ENCODE measurements at places on chromosomes 3 and 15.

GRCh38 chr3:15500107-15500724 lies 21.3 kb downstream of the COLQ start:
- DNase-seq, result no peak

GRCh38 chr3:45020534-45020933 lies 5.6 kb upstream of the CLEC3B start:
- DNase-seq, result no peak

- DNase-seq, result no peak
Observed at GRCh38 chr15:72865486-72865885, 81.9 kb upstream of the ADPGK start.

DNA sequence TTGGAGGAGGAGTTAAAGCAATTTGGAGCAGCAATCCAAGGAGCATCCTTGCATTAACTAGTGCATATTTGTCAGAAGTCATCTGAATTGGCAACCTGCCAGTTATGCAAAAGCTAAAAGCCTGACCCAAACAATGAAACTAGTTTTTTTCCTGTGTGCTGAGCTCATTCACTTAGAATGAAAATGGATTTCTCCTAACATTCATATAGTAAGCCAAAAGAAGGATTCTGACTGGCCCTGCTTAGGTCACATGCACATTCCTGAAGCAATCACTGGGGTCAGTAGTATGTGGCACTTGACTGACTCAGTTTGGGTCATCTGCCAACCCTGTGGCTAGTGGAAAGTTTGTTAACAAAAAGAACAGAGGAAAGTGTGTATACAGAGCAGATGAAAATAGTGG lies 30.5 kb downstream of the OXSM start:
- no peak for DNase-seq

GRCh38 chr15:76198456-76199105 lies 112.7 kb downstream of the ETFA start:
- DNase-seq, result no peak

GRCh38 chr3:18827664-18828063 lies 320.6 kb upstream of the KCNH8 start:
- DNase-seq, result no peak

GRCh38 chr3:94156626-94157025 lies 93.8 kb downstream of the NSUN3 start:
- no peak for DNase-seq

GRCh38 chr15:50854601-50855490 lies 53.6 kb upstream of the AP4E1 start:
- no peak for DNase-seq

DNA sequence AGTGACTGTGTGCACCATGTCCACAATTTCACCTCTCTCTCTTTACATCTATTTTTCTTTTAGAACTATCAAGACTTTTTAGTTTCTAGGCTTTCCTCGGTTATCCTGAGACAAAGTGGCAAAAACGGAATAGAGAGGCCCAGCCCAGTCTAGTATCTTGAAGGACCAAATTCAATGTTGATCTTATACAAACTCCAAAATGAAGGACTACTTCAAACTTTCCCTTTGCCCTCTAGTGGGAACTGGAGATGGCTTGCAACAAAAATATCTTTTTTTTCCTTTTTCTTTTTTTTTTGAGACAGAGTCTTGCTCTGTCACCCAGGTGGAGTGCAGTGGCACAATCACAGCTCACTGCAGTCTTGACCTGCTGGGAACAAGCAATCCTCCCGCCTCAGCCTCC lies 338.5 kb upstream of the UMPS start:
- DNase-seq, result no peak

GRCh38 chr3:37816271-37816670 lies 45.4 kb upstream of the CTDSPL start:
- no peak for DNase-seq

GRCh38 chr3:23985747-23986544 lies 40.9 kb downstream of the NR1D2 start:
- no peak for DNase-seq

DNA sequence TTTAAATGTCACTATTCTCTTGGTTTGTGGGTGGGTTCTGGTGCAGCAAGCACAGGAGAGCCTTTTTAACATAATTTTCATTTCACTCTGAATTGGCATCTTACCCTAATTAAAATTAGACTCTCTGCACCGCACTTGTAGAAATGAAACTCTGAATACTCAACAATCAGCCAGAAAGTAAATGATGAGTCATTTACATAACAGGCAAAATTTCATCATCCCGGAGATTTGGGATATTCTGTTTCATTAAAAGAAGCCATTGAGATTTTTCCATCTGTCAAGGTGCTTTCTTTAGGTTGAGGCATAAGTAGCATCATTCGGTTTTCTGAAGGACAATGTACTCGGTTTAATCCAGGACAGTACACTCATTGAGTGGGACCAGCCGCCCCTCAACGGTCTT lies 111.0 kb downstream of the RFTN1 start:
- DNase-seq, result no peak

DNA sequence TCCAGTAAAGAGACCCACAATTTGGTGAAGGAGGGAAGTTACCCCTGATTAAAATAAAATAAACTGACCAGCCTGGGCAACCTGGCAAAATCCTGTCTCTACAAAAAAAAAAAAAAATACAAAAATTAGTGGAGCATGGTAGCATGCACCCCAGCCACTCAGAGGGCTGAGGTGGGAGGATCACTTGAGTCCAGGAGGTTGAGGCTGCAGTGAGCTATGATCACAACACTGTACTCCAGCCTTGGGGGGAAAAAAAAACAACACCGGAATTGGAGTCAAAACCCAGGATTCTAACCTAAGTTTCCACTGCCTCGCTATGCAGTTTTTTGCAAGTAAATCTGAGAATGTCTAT lies 22.5 kb downstream of the DCAF1 start:
- no peak for DNase-seq

DNA sequence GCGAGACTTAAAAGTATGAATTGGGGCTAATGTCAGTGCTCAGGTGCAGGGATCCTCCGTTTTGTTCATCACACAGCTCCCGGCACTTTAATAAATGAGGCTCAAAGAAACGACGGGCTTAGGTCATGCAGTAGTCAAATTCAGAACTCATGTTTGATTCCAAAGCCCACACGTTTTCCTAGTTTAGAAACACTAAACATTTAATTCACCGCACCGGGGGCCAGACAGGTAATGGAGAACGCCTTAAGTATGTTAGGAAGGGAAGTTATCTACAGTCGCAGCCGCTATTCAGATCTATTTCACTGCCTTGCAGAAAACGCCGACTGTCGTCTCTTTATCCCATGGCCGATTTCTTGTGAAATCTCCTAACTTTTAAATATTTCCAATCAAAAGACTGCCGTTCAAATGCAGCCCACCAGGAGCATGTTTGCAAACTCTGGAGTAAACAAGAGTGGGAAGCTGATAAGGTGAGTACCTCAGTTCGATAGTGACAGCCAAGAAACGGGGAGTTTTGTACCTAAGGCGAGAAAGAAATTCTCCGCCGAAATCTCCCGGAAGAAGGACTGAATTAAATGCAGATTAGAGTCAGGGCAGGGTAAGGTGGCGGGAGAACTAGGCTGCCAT lies 569 bp downstream of the HIGD2B start:
- no peak for DNase-seq

Measured in endothelial cell (in vitro differentiated cells).